ENCODE measurements at places on chromosomes 3 and 15.
A peak's percentile ranks its signal among the peaks of the same experiment; 100 is the strongest.

- DNase-seq = no peak
Measured at GRCh38 chr3:29887451-29887850, 606.6 kb downstream of the RBMS3 start.

GRCh38 chr3:191051037-191051436 lies 148.0 kb upstream of the OSTN start:
- DNase-seq = no peak

DNA sequence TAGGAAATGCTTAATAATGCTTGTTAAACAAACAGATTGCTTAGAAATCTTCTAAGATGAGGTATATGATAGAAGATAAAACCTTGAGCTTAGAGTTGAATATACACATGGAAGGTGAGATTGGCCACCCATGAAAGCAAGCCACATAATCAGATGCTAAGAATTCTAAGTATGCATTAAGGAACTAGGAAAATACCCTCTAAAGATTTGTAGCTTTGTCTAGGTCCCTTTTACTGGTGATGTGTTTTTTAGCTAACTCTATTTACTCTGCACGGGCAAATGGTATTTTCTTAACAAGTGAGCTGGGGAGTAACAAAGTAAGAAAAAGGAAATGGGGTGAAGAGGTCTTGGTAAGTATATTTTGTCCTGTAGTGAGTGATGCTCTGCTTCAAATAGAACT lies 310.3 kb downstream of the OXSM start:
- no peak for DNase-seq

DNA sequence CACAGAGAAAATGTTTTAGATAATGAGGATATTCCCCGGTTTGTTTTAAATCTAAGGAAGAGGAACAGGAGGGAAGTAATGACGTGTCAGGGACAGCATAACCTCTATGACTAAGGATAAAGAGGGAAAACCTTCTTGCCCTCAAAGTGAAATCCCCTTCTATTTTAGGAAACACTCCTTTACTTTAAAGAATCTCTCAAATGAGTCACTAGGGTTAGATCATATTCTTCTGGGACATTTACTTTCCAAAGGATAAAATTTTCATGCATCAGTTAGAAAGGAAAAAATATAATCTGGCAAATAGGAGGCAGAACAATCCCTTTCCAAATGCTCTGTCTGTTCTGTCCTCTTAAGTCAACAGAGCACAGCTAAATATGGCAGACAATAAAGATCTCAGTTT lies 43.2 kb upstream of the UBE2E2 start:
- DNase-seq = no peak

GRCh38 chr15:96076350-96076749 lies 254.2 kb upstream of the NR2F2 start:
- no peak for DNase-seq

- no peak for DNase-seq
Measured at GRCh38 chr15:49428409-49429095, 5.5 kb downstream of the FGF7 start.

- DNase-seq = no peak
Measured at GRCh38 chr3:141828487-141828886, 48.0 kb upstream of the ATP1B3 start.

- no peak for DNase-seq
Measured at GRCh38 chr3:48747015-48747615, 30.1 kb upstream of the IP6K2 start.

DNA sequence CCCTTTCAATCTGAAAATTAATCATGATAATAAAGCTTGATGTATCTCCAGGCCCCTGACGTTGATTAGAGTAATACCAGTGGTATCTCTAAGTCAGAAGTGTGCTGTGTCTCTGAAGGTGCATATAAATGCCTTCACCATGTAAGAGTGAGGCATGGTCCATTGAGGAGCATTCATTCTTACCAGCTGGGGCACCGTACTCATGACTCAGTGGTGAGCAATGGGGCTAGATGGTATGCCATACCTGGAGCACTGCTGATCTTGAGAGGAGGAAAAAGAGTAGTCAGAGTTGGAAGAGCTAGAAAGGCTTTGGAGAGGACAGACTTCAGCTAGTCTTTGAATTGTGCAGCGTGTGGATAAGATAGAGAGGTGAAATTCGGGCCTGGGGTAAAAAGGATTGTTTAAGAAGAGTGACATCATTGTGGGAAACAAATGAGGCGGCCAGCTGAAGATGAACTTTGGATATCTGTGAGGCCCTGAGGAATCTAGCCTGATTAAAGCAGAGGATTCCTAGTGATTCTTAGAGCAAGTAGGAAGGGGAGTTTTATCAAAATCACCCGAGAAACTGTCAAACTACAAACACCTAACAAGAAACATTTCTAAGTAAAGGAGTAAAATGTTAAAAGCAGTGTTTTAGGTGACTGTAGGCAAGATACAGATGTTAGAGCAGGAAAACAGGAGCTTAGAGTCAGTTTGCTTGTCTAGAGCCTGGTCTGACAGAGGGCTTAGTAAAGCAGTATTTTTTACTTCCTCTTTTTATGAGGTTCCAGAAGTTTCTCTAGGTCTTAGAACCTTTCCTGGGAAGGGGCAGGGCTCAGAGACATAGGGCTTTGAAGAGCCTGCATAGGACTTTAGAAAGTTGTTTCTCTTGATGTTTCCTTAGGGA lies 13.6 kb downstream of the TMOD3 start:
- DNase-seq = no peak

- no peak for DNase-seq
Measured at GRCh38 chr3:62131620-62132019, 241.7 kb downstream of the FEZF2 start.

GRCh38 chr3:37221407-37221806 lies 47.0 kb upstream of the LRRFIP2 start:
- DNase-seq = no peak

GRCh38 chr3:136699271-136699828 lies 52.8 kb downstream of the STAG1 start:
- DNase-seq = no peak

GRCh38 chr15:69014454-69014853 lies at the start of gene NOX5:
TSS of gene NOX5 (plus strand) at chr15:69014695. CDS start at chr15:69014736, 41 bp downstream.
- DNase-seq = no peak

- DNase-seq = peak; percentile 54
Measured at GRCh38 chr3:39291903-39292329, 12.1 kb upstream of the CX3CR1 start.

DNA sequence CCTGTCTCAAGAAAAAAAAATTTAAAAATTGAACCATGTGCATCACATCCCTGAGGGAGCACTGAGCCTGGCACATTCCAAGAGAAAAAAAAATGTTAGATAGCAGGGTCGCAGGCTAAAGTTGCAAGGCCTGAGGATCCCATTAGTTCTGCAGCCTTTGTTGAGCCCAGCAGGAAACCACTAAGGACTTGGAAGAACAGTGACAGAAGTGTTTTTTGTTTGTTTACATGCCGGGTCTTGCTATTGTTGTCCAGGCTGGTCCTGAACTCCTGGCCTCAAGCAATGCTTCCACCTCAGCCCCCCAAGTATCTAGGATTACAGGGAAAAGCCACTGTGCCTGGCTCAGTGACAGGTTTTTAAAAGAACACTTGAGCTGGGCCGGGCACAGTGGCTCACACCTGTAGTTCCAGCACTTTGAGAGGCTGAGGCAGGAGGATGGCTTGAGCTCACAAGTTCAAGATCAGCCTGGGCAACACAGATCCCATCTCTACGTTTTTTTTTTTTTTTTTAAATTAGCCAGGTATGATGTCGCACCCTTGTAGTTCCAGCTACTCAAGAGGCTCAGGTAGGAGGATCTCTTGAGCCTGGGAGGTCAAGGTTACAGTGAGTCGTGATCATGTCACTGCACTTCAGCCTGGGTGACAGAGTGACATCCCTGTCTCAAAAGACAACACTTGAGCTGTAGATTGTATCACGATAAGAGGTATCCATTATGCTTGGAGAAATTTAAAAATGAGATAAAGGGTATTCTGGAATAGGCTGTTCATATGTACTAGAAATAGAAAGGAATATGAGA lies 15.2 kb downstream of the CHAC1 start:
- DNase-seq = no peak

DNA sequence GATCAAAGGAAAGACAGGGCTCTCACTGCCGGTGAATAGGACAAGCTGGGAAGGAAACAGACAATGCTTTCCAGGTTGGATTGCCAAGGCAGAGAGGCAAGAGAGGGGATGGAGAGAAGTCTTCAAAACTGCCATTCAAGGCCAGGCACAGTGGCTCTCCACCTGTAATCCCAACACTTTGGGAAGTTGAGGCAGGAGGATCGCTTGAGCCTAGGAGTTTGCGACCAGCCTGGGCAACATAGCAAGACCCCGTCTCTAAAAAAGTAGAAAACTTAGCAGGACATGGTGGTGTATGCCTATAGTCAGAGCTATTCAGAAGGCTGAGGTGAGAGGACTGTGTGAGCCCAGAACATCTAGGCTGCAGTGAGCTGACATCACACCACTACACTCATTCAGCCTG lies 43.5 kb upstream of the IDH2 start:
- no peak for DNase-seq

DNA sequence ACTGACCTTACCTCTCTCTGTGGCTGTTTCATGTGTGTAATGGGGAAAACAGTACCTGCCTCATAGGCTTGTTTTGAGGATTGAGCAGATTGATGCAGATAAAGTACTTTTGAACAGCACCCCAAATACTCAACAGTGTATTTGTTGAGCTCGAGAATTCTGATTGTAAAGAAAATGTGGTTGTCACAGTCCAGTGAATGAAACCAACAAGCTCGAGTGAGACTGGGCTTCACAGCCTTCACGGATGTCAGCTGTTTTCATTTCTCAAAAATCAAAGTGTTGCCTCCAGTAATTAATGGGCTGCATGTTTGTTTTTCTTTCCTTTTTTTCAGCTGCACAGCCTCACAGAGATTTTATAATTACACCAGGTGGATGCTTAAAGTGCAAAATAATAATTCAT lies 43.7 kb downstream of the PARP15 start:
- DNase-seq = no peak

- no peak for DNase-seq
Measured at GRCh38 chr3:170999737-171000242, 26.7 kb downstream of the SLC2A2 start.

DNA sequence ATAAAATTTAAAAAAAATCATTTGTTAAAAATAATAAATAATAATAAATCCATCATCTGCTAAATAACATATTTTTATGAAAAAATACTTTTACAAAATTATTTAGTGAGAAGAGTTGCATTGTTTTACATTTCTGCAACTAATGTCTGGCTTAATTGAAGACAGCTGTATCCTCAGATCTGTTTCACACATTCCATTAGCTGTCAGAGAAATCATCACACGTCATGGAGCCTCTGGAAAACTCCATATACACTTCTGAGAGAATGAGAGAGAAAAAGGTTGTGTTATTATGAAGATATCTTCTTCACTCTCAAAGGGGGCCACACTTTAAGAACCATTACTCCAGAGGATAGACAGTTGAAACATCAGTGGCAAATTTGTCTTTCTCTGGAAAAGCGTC lies 40.8 kb downstream of the CMSS1 start:
- DNase-seq = no peak

GRCh38 chr3:72624656-72625055 lies 223.6 kb downstream of the SHQ1 start:
- no peak for DNase-seq

DNA sequence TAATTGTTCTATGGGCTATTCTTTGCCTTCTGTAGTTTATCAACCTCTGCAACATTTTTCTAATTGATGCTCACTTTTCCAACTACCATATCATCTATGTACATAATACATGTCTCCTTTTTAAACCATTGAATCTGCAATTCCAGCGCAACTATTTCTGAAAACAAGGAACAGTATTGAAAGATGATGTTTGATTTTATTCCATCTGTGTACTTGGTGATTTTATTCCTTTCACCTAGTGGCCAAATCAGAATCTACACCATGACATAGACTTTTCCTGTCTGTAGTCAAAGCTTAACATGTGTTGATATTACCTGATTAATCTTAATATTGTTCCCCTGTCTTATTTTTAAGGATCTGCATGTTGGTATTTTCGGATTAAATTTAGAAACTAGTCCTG lies 13.0 kb downstream of the NKTR start:
- no peak for DNase-seq

- DNase-seq = no peak
Measured at GRCh38 chr3:187994221-187995042, 159.5 kb upstream of the LPP start.

GRCh38 chr3:19216669-19217337 lies 68.5 kb downstream of the KCNH8 start:
- no peak for DNase-seq

DNA sequence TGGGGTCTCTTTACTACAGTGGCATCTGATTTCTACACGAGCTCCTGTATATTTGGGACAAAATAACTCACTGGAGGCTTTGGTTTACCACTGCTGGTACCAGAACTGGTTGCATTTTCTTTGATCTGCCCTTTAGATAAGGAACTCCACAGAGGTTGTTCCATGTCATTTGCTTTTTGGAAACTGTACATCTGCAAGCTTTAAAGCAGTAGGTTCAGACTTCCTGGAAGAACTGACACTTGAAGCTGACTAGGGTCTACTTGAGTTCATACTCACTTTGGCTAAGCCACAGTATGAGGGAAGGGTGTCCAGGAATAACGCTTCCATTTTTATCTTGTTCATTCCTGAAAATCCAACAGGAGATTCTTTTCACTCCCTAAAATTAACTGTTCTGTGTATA lies 86.4 kb downstream of the WWTR1 start:
- DNase-seq = no peak

GRCh38 chr3:46923559-46924350 lies 46.2 kb downstream of the PTH1R start:
- DNase-seq = no peak

DNA sequence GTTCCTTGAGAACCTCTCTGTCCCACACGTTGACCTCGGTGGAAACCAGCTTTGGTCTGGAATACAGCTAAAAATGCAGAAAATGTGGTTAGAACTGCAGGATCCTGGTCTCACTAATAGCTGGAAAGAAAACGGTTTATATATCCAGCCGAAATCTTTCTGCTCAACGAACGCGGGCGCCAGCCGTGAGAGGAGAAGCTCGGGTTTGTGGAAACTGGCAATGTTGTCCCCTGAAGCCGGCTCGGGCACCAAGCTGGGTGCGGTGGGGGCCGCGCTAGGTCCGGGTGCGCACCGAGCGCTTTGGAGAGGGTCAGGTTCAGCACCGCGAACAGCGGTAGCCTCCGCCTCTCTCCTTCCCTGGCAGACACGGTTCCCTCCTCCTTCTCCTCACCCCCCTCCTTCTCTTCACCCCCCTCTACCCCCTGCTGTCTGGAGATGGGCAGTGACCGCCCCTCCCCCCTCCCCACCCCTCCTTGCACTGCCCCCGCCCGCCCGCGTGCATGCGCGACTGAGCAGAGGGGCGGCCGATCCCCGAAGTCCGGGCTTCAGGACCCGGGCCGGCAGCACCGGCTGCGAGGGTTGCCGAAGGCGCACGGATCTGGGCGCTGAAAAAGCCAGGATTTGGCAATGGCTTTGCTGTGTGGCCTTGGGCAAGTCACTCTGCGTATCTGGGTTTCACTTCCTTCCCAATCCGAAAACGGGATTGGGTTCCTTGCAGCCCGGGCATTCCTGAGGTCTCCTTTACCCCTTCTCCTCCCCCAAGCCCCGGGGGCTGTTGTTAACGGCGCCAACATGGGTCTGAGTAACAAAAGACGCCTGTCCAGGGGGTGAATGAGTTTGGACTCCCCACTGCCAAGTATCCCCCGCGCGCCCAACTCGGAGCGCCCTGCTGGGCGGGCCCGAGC lies at the start of gene SKOR1:
Gene SKOR1 (plus strand): TSS at position 534 of the 905 bp plus-strand sequence. CDS start 94 bp downstream, at position 628.
- no peak for DNase-seq

Measured in T-helper 1 cell (primary cell).